GM19239 (cell line): ENCODE measurements at places on chromosomes 11 and 22.
A peak's percentile ranks its signal among the peaks of the same experiment; 100 is the strongest.

GRCh38 chr11:132564091-132564885 is 968.0 kb downstream of the OPCML start:
- DNase-seq, result no peak

GRCh38 chr11:26599425-26599824 is 27.4 kb upstream of the MUC15 start:
- DNase-seq, result no peak

- DNase-seq, result no peak
Observed at GRCh38 chr11:20116825-20117224, 43.5 kb downstream of the DBX1 start.

DNA sequence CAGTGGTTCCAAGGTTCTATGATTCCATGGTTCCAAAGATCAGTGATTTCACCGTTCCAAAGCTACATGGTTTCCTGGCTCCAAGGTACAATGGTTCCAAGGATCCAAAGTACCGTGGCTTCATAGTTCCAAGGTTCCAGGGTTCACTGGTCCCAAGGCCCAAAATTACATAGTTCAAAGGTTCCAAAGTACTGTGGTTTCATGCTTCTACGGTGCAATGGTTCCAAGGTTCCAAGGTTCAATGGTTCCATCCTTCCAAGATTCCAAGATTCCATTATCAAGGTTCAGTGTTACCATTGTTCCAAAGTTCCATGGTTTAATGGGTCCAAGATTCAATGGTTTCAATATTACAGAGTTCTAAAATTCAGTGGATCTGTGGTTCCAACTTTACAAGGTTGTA is 43.0 kb upstream of the SEPTIN5 start:
- DNase-seq, result no peak

DNA sequence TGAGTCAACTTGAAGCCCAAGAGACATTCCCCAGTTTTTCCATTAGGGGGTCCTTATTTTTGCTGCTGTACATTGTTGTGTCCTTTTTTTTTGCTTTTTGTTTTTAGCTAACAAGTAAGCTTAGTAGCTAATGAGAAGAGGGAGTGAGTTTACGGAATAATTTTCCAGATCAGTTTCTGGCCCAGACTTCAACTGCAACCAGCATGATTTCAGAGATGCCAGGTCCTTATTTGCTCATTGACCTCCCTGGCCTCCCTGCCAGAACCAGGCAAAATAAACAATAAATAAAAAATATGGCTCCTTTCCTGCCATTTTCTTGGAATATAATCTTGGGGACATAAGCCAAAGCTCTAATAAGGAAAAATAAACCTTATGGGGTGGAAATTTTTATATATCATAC is 185.9 kb downstream of the FAT3 start:
- no peak for DNase-seq

GRCh38 chr11:5038341-5038740 is 8.0 kb upstream of the OR52J3 start:
- no peak for DNase-seq

GRCh38 chr11:127308291-127308690 is 307.7 kb upstream of the KIRREL3 start:
- no peak for DNase-seq

DNA sequence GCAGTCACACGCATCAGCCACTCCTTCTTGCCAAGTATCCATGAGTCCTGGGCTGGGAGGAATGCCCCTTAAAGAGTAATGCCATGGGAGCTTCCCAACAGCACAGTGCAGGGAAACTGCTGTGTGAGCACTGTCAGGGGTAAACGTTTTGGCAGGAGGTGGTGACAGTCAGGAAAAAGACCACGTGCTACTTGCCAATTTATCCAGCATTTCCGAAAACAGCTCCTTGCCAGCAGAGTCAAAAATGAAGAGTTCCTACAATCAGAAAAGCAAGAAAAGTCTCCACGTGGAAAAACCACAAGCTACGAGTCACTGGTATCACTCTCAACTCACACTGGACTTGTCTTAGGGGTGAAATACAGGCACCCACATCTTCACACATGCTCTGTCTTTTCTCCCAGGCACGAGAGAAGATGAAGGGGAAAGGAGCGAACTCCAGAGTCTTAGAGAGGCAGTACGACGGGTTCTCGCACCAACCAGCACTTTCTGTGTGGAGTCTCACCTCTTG is 9.9 kb downstream of the IFT27 start:
- no peak for DNase-seq

GRCh38 chr11:35529971-35530495 is 4.6 kb upstream of the PAMR1 start:
- DNase-seq, result no peak

DNA sequence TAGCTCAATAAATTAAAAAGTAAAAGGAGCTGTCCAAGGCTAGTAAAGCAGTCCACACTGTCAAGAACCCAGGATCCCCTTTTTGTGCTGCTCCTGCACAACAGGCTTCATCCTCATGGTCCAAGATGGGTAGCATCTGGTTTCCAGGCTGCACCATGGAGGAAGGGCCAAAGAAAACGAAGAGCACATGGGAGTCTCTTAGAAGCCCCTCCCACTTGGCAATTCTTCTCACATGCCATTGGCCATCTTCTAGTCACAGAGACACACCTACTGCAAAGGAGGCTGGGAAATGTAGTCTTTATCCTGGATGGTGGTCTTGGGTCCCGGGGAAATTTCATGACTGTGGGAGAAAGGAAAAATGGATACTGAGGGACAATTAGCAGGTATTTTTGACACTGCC is 37.8 kb downstream of the PRR5L start:
- no peak for DNase-seq

GRCh38 chr22:19178065-19178656 is 375 bp downstream of the SLC25A1 start:
- DNase-seq, result peak; percentile 57

DNA sequence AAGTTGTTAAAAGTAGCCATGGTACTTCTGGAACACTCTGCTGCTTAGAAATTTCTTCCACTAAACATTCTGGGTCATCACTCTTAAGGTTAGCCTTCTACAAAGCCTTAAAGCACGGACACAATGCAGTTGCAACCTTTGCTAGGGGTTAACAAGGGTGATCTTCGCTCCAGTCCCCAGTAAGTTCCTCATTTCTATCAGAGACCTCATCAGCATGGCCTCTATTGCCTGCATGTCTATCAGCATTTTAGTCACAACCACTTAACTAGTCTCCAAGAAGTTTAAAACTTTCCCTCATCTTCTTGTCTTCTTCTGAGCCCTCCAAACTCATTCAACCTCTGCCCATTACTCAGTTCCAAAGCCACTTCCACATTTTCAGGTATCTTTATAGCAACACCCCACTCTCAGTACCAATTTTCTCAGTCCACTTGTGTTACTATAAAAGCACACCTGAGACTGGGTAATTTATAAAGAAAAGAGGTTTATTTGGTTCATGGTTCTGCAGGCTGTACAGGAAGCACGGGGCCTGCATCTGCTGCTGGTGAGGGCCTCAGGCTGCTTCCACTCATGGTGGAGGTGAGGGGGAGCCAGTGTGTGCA is 48.7 kb upstream of the TH start:
- no peak for DNase-seq

- DNase-seq, result no peak
Observed at GRCh38 chr11:118233377-118233776, 8.6 kb upstream of the JAML start.

GRCh38 chr22:24423519-24424000 is 3.8 kb upstream of the ADORA2A start:
- peak; percentile 92 for DNase-seq

DNA sequence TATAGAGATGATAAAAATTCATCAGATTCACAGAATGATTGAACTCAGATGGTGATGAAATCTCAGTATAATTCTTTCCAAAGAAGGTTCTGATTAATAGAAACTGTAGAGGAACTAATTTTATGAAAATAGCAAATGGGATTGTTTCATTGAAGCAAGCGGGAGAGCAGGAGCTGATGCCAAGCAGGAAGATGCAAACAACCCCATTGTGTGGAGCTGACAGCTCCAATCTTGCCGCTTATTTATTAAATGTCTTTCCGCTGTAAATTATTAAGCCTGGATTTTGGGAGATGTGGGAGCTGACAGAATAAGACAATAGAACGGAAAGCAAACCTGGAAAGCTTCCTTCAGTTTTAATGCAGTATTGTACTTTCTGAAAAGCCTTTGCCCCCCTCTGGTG is 6.0 kb upstream of the TMEM218 start:
- no peak for DNase-seq

- no peak for DNase-seq
Observed at GRCh38 chr11:118054712-118055640, 21.9 kb upstream of the TMPRSS4 start.

GRCh38 chr11:47409440-47410369 is 1.3 kb downstream of the SLC39A13 start:
- no peak for DNase-seq

DNA sequence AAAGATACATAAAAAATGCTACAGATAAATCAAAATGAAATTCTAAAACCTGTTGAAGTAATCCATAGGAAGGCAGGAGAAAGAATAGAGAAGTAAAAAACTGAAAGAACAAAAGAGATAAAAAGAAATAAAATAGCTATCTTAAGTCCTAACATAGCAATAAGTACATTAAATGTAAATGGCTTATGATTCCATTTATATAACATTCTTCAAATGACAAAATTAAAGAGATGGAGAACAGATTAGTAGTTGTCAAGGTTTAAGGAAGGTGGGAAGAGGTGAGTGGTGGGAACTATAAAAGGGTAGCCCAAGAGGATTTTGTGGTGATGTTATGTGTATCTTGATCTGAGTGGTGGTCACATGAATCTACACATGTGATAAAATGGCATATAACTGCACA is 254.8 kb downstream of the FAM76B start:
- DNase-seq, result no peak

DNA sequence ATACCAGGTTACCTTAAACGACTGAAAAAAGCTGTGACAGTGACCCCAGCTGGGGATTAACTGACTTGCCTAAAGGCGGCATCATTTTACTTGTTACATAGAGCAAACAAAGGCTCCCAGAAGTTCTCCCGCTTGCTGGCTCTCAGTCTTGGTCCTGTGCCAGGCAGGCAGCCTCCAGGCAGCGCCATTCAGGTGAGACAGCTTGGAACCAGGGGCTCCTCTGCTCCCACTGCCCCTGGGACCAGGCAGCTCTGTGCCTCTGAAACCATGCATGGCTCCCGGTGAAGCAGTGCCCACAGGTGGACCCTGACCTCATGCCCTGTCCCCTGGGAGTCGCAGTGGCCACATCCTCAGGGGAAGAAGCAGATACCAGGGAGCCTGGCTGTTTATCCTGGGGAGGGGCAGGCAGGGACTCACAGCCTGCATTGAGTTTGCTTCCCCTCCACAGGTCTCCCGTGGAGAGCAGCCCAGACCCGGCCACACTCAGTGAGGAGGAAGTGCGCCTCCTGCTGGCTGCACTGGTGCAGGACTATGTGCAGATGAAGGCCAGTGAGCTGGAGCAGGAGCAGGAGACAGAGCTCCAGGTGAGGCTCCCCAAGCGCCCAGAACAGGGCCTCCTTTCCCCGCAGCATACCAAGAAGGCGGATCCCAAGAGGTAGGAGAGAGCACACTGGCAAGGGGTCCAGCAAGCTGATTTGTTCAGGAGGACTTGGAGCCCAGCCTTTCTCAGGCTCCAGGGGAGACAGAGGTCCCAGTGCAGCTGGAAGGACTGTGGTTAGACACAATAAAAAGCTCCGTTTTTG is 15.6 kb upstream of the CYP2R1 start:
- no peak for DNase-seq

DNA sequence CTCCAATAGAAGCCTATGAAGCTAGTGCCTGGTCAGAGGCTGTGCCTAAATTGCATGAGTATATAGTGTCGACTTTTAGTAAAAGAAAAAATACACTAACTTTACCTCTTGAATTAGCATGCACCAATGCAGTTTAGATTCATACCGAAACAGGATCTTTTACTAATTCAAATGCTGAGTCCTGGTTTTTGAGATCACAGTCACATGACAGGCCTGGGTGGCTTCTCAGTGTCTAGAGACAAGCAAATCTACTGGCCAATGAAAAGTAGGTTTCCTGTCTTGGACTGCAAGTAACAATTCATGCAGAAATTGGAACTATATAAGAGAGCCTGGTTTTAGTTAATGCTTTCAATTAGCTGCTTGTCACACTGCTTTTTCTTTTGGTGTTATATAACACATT is 7.2 kb downstream of the ARHGEF12 start:
- DNase-seq, result no peak

DNA sequence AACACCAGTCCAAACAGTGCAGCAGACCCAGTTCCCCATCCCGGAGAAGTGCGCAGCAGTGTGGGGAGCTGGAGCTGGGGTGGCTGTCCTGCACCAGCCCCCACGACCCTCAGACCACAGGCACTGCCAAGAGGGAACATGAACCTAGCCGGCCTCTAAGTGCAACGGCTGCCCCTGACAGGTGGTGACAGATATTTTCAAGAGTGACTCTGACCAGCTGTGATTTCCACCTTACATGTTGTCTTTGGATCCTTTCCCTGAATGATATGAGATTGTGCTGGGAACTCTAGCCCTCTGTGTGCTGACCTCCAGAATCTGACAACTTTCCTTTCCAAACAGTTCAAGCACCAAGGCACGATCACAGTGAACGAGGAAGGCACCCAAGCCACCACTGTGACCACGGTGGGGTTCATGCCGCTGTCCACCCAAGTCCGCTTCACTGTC is 12.6 kb downstream of the SERPIND1 start:
- DNase-seq, result no peak

GRCh38 chr11:112255067-112255720 is 5.5 kb downstream of the PLET1 start:
- no peak for DNase-seq
